Frontal cortex (tissue), 4 donors: ENCODE measurements at places on chromosomes 5 and 9.
A peak's percentile ranks its signal among the peaks of the same experiment; 100 is the strongest.

- no peak for DNase-seq
These were observed 98.4 kb downstream of the LMNB1 start for GRCh38 chr5:126875303-126875785.

DNA sequence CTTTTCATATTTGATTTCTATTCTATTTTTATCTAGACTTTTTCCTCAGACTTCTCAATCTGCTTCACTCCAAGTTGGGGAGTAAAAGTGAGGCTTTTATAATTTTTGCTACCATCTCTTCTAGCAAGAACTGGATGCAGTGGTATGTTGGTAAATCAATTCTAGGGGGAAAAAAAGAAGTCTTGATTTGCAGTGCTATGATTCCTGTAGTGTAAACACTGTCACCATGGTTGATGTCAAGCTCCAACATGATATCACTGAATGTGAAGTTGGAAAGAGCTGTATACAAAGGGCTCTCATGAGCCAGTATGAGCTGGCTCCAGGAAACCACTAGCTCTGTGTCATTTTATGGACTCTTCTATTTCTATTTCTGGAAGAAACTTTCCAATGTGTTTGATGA lies 439.2 kb downstream of the NTRK2 start:
- no peak for DNase-seq

GRCh38 chr5:151094030-151094851 lies 13.4 kb upstream of the TNIP1 start:
- no peak for DNase-seq

- peak; percentile 50 for DNase-seq
These were observed 587 bp downstream of the MIER3 start for GRCh38 chr5:56951126-56951945.

GRCh38 chr5:170917113-170917512 lies 55.3 kb downstream of the RANBP17 start:
- DNase-seq: no peak

- DNase-seq: no peak
These were observed 68.1 kb downstream of the GDA start for GRCh38 chr9:72217306-72217842.

- DNase-seq: no peak
These were observed 10.7 kb downstream of the SLC25A25 start for GRCh38 chr9:128078504-128079434.

DNA sequence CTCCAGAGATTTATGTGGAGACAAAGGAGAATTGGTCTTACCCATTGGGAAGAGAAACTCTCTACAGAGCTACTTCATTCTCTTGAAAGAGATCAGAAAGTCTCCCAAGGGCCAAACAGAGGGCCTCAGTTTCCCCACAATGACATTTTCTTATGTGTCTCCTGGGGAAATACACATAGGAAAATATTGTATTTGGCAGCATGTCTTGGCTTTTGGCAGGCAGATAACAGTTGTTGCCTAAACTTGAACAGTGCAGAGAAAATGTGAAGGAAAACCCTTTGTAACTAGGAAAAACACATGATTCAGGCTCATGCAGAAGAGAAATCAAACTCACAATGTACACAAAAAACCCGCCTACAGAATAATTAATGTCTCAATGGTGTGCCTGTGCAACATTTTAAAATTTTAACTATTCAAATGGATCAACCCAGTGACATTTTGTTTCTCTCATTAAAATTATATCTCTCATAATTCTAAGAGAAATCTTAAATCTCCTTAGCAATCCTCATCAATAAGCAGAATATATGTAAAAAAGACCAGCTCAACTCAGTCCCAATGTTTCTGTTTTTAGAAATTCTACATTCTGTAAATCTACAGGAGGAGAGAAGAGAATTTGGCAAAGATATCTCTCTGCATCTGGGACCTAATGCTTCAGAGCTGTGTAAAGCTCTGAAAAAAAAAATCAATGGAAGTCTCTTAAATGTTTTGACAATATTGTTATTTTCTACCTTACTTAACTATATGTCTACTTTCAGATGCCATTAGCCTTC lies 205.1 kb downstream of the ADAMTSL1 start:
- no peak for DNase-seq

DNA sequence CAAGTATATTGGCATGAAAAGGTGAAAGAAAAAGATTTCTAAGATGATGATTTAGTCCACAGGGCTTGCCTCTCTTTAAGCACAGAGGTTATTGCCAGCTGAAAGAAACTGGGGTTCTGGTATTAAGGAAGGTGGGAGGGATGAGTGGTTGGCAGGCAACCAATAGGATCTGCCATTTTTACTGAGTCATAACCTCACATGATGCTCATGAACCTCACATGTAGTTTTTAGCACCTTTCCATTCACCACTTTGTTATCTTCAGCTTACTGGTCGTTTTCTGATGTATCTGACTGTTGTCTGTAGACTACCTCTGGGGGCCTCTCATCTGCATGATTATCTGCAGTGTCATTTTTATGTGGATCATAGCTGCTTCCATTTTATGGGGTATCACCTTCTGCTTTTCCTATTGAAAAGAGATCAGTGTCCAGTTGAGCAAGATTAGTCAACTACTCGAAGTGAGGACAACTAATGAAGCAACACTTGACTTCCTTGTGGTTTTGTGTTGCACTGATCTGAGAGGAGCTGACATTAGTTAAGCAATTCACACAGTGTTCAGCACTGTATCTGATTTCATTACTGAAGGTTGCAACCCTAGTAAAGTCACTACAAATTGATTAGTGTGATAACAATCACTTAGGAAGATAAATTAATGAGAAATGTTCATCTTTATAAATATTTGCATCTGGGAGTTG lies 186.3 kb downstream of the SGCD start:
- no peak for DNase-seq

DNA sequence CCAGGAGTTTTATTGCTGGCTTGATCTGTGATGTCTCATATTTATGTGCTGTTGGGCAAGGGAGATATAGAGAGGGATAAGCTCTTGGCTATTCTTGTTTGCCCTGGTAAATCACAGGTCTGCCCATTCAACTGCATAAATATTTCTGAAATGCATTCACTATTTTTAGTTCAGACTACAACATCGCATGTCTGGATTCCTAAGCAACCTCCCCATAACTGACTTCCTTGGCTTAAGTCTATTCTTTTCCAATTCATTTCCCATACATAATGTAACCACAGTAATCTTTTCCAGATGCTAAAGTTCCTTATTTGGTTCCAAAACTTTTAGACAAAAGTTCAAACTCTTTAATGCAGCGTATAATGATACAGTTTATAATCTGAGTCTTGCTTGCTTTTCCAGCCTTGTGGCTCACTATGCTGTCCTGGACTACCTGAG lies 321.4 kb upstream of the ACTBL2 start:
- no peak for DNase-seq

DNA sequence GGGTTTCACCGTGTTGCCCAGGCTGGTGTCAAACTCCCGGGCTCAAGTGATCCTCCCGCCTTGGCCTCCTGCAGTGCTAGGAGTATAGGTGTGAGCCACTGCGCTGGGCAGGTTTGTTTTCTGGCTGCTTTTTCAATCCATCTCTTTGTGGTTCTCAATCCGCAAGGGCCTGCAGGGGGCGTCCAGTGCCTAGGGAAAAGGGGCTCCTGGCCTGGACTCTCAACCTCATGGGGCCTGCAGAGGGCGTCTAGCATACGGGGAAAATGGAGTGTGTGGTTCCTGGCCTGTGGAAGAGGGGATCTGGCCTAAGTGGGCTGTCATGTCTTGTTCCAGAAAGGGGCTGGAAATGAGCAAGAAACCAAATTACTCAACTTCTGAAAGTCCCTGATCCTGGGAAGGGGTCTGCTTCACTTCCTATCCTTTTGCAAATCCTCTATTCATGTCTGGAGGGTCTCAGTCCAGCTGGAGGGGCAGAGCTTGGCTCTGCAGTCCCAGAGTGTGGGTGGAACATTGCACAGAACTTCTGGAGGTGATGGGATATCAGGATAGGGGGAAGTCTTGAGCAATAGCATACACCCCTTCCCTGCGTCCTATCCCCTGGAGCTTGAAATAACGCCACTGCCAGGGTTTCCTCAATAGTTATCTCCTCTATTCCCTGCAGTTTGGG lies 12.7 kb upstream of the CCL27 start:
- DNase-seq: peak; percentile 47
